ENCODE measurements at places on chromosomes 7 and 10.

DNA sequence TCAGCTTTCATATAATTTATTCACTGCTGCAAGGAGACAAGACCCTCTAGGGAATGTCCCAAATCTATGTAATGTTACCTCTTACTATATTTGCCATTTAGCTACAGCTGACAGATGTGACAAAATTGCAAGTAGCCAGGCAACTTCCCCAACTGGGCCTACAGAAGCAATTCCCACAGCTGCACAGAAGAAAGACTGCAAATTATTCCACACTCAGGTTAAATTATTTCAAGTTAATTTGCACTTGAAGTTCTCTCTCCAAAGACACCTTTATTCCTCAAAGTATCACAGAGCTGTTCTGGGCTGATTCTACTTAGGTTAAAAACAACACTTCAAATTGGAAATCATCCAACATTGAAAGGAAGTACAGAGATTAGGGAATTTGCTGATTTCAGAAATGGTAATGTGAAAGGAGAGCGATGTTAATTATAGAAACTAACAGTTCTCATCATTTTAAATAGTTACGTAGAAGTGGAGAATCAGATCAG, 133.6 kb downstream of the THSD7A start:
- DNase-seq, result no peak

- no peak for DNase-seq
Measured at GRCh38 chr7:43834463-43835251, 34.7 kb downstream of the MRPS24 start.

- DNase-seq, result no peak
Measured at GRCh38 chr7:127765150-127765549, 113.2 kb downstream of the SND1 start.

GRCh38 chr10:101724446-101724845, 29.5 kb upstream of the FBXW4 start:
- no peak for DNase-seq

GRCh38 chr10:131814567-131815265, 86.1 kb upstream of the PPP2R2D start:
- DNase-seq, result no peak

DNA sequence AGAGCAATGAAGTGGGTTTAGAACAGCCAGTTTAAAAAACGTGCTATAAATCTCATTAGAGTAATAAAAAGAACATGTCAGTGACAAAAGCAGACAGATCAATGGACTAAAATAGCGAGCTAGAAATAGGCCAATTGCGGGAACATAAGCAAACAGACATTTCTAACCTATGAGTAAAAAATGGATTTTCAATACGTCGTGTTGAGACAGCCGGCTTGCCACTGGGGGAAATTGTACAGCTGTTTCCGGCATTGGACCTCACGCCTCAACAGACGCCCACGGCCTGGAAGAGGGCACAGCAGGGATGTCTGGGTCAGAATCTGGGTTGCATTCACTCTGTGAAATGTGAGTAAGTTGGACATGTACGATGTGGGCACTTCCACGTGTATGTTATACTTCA, 92.9 kb downstream of the SVOPL start:
- DNase-seq, result peak; percentile 23

- DNase-seq, result no peak
Measured at GRCh38 chr10:132183046-132183445, 3.7 kb upstream of the DPYSL4 start.

DNA sequence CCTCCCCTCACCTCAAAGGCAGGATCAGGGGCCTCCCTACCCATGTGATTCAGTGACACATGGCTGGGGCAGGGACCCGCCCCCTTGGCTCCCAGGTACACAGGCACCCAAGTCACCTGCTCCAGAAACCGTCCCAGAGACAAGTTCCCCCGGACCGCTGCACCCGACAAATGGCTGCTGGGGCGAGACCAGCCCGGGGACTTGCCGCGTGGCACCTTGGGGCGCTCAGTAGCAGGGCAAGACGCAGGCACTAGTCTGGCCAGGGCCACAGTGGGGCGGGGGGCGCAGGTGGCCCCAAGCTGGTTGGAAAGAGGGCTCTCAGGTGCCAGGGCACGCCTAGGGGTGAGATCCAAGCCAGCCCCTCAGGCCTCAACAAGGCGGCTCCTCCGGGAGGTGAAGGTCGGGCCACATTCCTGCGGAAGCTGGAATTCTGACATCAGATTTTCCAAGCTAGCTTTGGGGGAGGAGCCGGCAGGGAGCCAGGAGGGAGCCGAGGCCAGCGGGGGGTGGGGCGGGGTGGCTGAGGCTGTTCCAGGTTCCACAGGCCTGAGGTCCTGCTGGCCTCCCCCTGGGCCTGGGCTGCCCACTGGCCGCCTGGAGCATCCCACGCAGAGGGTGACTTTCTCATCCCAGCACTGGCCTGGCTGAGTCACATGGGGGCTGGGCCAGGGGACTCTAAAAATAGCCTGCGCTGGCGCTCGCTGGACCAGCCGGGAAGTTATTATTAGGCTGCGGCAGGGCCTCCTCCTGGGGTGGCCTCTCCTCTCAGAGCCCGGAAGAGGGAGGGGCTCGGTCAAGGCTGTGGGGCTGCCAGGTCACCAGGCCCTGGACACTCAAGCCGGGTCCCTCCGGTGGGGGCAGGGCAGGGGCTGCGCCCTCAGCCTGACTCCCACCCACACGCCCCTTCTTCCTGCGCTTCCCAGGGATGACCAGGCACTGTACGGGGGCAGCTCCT, 20.5 kb upstream of the INPP5A start:
- DNase-seq, result no peak

DNA sequence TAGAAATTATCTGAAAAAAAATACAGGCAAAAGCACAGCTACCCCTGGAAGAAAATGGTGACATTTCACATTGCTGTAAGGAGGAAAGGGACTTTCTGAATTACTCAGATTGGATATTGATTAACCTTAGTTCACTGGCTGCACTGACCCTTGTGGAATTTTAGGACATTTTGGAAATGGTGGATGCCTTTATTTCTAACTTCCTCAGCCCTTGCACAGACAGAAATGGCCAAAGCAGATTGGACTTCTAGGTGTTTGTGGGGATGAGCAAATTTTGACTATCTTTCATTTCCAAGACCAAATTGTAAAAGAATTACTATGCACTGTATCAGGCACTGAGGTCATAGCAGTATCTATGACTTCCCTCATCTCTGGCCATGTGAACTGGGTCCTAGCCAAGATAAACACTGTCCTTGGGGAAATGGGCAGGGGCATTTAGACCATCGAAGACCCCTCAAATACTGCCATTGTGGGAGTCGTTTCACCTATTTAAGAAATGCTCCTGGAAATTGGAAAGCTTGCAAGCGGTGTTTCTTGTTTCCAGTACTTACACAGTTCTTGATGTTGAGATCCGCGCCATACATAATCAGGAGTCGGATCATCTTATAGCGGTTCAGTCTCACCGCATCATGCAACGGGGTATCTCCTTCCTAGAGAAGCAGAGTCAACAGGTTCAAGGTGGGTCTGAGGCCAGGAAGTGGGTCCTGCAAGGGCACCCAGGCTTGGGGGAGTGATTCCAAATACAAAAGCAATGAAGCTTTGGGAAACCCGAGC, 5.7 kb downstream of the ANKRD1 start:
- no peak for DNase-seq

- DNase-seq, result no peak
Measured at GRCh38 chr7:138900035-138900828, 81.0 kb downstream of the KIAA1549 start.

DNA sequence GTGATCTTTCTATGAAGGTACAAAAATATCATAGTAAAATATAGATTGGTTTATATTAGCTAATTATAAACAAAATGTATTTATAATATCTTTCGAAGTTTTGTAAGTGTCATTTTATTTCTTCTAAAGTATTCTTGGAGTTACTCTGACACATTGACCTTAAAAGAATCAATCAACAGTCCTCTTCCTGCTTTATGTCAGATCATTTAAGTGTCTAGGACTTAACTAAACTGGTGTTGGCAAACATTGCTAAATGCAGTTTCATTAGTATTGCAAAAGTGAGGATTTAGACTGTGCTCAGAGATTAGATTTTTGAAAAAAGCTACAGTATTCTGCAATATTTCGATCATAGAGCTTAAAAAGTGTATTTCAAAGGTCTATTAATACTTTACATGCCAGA, 10.3 kb downstream of the GLCCI1 start:
- DNase-seq, result no peak

DNA sequence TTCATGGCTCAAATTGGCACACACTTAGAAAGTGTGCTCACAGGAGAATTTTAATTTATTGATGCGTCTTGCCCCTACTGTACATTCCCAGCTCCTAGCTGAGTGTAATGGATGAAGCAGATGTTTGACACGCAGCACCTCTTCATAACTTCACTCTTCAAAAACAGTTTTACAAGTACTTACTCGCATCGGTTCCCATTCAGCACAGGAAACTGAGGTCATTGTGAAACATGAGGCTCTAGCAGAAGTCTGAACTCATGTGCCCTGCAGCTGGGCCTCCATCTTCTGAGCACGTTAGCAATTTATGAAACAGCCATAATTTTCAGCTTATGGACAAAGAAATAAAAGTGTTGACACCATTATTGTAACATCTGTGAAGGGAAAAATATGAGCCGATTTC, 558.9 kb upstream of the MGMT start:
- no peak for DNase-seq

- DNase-seq, result no peak
Measured at GRCh38 chr10:82757901-82758300, 882.9 kb downstream of the NRG3 start.

GRCh38 chr10:128095027-128095752, 31.0 kb downstream of the MKI67 start:
- no peak for DNase-seq

GRCh38 chr10:133418289-133418993, 6.0 kb downstream of the SPRN start:
- DNase-seq, result no peak

- DNase-seq, result no peak
Measured at GRCh38 chr7:82142263-82142864, 301.2 kb downstream of the CACNA2D1 start.

DNA sequence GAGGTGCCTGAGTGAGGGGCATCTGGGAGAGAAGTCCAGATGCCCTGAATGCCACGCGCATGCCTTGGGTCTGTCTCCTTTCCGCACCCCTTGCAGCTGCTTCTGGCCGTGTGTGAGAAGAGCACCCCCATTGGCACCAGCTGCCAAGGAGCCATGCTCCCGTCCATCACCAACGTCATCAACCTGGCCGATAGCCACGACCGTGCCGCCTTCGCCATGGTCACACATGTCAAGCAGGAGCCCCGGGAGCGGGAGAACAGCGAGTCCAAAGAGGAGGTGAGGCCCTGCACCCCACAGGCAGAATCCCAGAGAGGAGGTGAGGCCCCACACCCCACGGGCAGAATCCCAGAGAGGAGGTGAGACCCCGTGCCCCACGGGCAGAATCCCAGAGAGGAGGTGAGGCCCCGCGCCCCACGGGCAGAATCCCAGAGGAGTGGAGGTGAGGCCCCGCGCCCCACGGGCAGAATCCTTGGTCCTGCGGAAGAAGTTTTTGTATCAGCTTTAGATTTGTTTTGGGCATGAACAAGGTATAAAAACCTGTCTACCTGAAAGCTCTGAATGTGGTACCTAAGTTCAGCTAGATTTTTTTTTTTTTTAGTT, 91.8 kb downstream of the TRRAP start:
- no peak for DNase-seq

- no peak for DNase-seq
Measured at GRCh38 chr7:150784120-150784736, 15.9 kb downstream of the TMEM176B start.

DNA sequence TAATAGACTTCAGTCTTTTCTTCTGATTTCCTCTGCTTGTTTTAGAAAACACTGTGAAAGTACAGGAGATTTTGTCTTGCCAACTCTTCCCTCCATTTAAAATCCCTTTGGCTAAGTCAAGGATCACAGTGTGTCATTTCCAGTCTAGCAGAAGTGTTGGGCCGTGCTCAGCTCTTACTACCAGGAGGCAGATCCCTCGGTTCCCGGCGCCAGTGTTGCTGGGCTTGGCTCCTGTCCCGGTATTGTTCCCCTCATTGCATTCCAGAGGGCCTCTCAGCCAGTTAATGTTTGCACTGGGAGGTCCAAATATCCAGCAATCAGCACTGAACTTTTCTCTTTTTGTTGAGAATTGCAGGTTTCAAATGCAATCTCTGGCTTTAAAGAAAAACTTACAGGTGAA, 612.1 kb upstream of the MGMT start:
- no peak for DNase-seq

- no peak for DNase-seq
Measured at GRCh38 chr10:124256151-124256550, 162.6 kb downstream of the OAT start.

- DNase-seq, result no peak
Measured at GRCh38 chr7:5063698-5064097, 18.0 kb downstream of the RBAK start.

DNA sequence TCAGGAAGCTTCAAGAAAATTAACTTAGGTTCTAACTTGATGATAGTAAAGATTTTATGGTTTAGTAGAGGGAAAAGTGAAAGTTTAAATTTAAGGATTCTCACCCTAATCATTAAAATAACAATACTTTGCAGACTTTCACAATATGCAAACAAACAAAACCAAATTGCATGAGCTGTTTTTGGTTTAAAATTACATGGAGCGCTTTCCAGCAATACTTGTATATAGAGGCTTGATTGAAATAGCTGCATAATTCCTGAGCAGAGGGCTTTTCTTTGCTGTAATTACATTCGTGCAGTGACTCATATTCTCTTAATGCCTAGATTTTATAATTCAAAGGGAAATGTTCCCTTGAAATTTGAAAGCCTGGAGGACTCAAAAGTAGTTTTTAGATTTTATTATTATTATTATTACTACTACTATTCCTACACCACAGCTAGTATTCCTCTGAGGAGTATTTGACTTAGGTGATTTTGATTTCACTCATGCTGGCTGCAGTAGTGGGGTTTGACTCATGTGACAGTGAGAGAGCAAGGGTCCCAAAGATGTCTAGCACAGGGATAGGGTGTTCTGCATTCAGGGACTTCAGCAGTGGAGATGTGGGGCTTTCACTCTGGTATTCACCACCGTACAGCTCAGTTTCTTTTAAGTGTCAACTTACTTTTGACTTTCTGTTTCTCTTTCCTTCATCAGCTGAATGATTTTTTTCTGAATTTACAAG, 138.1 kb downstream of the ADAM22 start:
- DNase-seq, result peak; percentile 1

DNA sequence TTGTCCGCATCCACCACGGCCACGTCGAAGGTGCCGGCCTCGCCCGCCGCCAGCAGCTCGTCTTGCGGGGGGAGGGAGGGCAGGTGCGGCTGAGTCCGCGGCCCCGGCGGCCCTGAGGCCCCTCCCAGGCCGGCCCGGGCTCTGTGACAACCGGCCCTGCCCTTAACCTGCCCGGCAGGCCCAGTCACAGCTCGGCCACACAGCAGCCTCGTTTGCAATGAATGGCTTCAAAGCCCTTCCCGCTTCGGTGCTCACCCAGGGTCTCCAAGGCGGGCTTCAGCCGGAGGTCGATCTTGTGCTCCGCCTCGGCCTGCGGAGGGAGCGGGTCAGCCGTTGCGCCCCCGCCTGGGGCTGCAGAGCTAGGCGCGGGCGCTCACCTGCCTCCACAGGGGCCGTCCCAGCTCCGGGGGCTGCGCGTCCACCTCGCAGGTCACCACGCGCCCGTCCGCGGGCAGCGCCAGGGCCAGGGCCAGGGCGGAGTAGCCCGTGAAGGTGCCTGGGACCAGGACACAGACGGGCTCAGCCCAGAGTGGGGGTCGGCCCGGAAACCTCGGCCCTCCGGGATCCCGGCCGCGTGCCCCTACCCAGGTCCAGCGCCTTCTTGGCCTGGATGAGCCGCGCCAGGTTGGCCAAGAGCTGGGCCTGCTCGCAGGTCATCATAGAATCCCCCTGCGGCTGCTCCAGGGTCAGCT, 928 bp downstream of the COMTD1 start:
- no peak for DNase-seq

Data from GM12892 (cell line).